ENCODE measurements at places on chromosomes 2 and 18.
A peak's percentile ranks its signal among the peaks of the same experiment; 100 is the strongest.

DNA sequence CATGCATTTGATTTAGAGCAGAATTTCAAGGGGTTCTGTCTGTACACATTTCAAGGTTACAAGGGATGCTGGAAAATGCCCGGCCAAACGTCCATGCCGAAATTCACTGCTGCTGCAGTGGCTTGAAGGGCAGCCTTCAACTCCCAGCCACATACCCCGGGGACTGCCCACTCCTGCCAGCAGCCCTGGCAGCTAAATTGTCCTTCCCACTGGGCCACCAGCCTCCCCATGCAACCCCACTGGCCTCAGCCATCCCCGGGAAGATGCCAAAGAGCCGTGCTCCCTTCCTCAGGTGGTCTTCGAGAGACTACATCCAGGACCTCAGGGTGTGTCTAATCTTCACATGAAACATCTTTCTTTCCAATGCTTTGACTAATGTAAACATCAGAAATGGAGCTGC, 478.7 kb upstream of the MYT1L start:
- no peak for DNase-seq

- no peak for DNase-seq
These were observed 522.0 kb downstream of the PLCL1 start for GRCh38 chr2:198326431-198326830.

DNA sequence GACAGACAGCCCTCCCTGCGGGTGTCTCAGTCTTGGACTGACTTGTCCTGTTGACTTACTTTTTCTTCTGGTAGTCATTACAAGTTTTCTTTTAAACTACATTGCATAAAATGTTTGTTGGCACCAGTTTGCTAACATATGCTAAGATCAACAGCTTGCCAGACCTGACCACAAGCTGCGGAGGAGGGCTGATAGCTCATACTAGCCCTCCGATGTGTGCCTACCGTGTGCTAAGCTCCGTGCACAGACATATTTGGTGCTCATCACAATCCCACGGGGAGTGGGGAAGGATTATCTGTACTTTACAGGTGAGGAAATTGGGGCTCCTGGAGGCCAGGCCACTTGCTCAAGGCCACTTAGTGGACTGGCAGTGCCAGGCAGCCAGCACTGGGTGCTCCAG, 72.8 kb upstream of the YPEL5 start:
- no peak for DNase-seq

GRCh38 chr2:61362873-61363272, 108.0 kb downstream of the USP34 start:
- no peak for DNase-seq

GRCh38 chr2:43158259-43158880, 68.0 kb downstream of the ZFP36L2 start:
- peak; percentile 34 for DNase-seq

All from kidney epithelial cell (primary cell).